ENCODE measurements at places on chromosomes 2 and 18. TPM values are rescaled to one million over a fixed set of nuclear protein-coding genes. Genes with fewer than 3 reads are reported as not detected.
A peak's percentile ranks its signal among the peaks of the same experiment; 100 is the strongest.

- DNase-seq = no peak
These were observed 464.9 kb downstream of the EIPR1 start for GRCh38 chr2:2912731-2913130.

GRCh38 chr2:179579800-179580199, 281.6 kb downstream of the ZNF385B start:
- no peak for DNase-seq

DNA sequence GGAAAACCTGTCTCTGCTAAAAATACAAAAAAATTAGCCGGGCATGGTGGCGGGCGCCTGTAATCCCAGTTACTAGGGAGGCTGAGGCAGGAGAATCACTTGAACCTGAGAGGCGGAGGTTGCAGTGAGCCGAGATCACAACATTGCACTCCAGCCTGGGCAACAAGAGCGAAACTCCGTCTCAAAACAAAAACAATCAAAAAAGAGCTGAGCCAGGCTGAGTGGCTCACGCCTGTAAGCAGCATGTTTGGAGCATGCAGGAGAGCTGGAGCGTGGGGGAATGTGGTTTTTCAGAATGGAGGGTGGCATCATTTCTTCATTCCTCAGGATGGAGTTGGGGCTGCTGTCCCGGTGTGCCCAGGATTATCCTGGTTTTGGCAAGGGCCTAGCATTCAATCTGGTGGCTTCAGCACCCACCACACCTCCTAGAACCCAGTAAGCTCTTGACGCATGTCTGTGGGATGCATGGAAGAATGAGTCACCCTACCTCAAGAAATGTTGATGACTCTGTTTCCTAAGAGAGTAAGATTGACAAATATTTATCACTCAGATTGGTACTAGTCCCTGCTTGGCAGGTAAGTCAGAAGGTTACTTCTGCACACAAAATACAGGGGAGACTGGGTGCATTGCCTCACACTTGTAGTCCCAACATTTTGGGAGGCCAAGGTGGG, 90.2 kb upstream of the ODC1 start:
- no peak for DNase-seq

Gene TGIF1
- total RNA-seq = 21.2 TPM

- no peak for DNase-seq
These were observed 243.3 kb upstream of the KCNJ3 start for GRCh38 chr2:154455166-154455565.

Gene WDFY1
- 24.4 TPM for total RNA-seq

Gene SLC5A7
- total RNA-seq = not detected

Gene ACVR1C
- total RNA-seq = 0.99 TPM

- DNase-seq = no peak
These were observed 31.5 kb upstream of the SCG2 start for GRCh38 chr2:223633656-223634055.

GRCh38 chr18:79375441-79376154, 20.1 kb upstream of the NFATC1 start:
- DNase-seq = no peak

DNA sequence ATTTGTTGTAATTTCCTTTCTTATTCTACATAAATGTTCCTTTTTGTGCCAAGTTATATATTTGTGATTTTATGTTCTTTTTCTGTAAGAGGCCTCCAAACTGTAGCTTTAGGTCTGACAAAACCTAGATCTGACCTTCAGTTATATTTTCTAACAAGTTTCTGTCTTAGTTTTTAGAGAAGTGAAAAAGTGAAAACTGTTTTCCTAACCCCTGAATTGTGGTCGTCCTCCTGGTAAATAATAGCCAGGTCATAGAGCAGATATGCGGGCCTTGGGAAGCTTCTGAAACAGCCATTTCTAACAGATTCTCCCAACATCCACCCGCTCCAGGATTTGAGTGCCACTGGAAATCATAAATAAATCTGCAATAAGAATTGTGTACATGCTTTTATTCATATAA, 398.4 kb upstream of the CWC22 start:
- no peak for DNase-seq

Gene TYW5
- 10.1 TPM for total RNA-seq

GRCh38 chr2:191863988-191864387, 17.1 kb upstream of the CAVIN2 start:
- no peak for DNase-seq

Gene IGFBP2
- total RNA-seq = 39.1 TPM

- DNase-seq = no peak
These were observed 93.9 kb downstream of the EVA1A start for GRCh38 chr2:75466708-75467311.

GRCh38 chr18:31424383-31424988, 23.1 kb upstream of the DSG3 start:
- DNase-seq = peak; percentile 3

DNA sequence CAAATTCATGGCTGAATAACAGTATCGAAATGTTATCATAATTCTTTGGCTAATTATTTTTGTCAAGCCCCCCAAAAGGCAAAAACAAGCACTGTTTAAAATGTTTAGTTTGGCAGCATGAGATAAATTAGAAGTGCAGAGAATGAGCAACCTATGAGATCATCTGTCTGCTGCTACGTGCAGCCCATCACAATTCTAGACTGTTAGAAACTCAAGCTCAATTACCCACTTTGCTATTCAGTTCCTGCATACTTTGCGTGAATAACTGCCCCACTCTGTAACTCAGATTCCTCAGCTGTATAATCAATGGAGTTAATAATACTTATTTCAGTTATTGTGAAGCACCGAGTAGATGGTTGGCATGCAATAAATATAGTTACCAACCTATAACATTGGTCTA, 1181.9 kb downstream of the DPP10 start:
- DNase-seq = no peak

- DNase-seq = no peak
These were observed 249.0 kb downstream of the TRIB2 start for GRCh38 chr2:12965540-12966269.

Gene GCG
- total RNA-seq = not detected

- DNase-seq = no peak
These were observed 31.7 kb upstream of the DYNC1I2 start for GRCh38 chr2:171655586-171655985.

Gene DOK1
- total RNA-seq = 23.5 TPM

Gene CCDC148
- not detected for total RNA-seq

GRCh38 chr18:3468833-3469232, 18.9 kb downstream of the TGIF1 start:
- no peak for DNase-seq

DNA sequence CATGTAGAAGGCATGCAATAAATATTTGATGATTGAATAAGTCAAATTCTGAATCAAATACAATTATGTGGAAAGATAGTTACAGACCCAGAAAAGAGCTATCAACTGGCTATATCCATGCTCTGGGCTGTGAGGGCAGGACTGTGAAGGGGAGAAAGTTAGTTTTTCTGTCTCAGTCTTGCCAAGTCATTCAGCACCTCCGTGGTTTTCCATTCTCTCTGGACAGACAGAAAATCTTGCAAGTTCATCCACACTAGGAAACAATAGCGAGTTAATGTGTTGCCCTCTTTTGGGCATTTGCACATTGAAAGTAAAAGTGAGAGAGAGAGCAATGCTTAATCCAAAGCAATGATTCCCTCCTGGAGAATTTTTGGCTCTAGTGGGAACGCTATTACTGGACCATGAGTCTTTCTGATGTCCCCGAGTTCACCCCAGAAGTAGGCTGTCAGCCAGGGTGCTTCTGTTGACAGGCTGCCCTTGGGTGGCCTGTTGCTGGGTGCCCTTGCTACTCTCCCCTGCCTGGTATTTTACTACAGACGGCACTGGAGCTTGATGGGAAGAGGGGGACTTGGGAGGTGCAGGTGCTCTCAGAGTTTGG, 238.3 kb downstream of the LOXHD1 start:
- no peak for DNase-seq

Data from activated naive CD8-positive, alpha-beta T cell treated with anti-CD3 and anti-CD28 coated beads for 36 hours (primary cell).